ENCODE measurements at places on chromosomes 11 and 22. TPM values are rescaled to one million over a fixed set of nuclear protein-coding genes. Genes with fewer than 3 reads are reported as not detected.

The FIBIN gene
- total RNA-seq = not detected

The DEUP1 gene
- not detected for total RNA-seq

The KRTAP5-6 gene
- total RNA-seq = not detected

The SERPING1 gene
- total RNA-seq = not detected

The KCNK4 gene
- total RNA-seq = not detected

The ELMOD1 gene
- total RNA-seq = not detected

The ME3 gene
- 0.79 TPM for total RNA-seq

The MYBPC3 gene
- not detected for total RNA-seq

The LAYN gene
- 40.1 TPM for total RNA-seq

The PDGFB gene
- not detected for total RNA-seq

The PNPLA5 gene
- total RNA-seq = not detected

The PLAAT3 gene
- 21.7 TPM for total RNA-seq

The INS gene
- total RNA-seq = not detected

The HSPB2 gene
- total RNA-seq = not detected

The FXYD2 gene
- total RNA-seq = 13.1 TPM

The CNTF gene
- 3.4 TPM for total RNA-seq

The CASP4 gene
- total RNA-seq = 119 TPM

The RAPSN gene
- total RNA-seq = 0.79 TPM

Data from activated CD8-positive, alpha-beta memory T cell treated with anti-CD3 and anti-CD28 coated beads, Interleukin-2, amount 10 ng/mL, durations not matched to agents 7 days and 5 days (primary cell).